ENCODE measurements at places on chromosomes 7 and 10.

- DNase-seq, result no peak
Measured at GRCh38 chr10:47037654-47038425, 126.6 kb downstream of the PTPN20 start.

DNA sequence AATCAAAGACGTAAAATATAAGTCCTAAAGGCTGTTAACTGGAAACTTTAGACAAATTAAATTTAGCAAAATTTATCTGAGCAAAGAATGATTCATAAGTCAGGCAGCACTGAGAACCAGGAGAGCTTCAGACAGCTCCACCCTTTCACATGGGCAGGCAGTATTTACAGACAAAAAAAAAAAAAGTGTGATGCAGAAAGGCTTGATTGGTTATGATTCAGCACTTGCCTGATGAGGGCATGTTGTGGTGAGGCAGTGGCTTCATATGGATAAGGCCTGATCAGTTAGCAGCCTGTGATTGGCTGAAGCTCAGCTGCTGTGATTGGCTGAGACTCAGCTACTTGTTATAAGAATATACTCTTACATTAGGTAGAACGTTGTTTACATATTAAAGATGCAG, 495.4 kb upstream of the POM121L12 start:
- no peak for DNase-seq

DNA sequence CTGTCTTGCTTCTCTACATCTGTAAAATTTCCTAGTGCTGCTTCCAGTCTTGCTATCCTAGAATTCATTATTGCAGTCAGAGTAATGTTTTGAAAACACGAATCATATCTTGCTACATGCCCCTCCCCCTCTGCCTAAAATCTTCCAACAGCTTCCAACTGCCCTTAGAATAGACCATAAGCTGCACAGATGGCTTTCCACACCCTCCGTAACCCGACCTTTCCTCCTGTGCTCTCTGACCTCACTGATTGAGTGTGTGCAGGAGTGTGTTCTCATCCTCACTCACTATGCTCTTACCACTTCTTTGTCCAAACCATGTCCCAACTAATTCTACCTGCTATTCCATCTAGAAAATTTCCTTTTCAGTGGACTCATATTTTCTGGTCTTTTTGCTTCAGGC, 121.2 kb upstream of the ANKRD1 start:
- no peak for DNase-seq

DNA sequence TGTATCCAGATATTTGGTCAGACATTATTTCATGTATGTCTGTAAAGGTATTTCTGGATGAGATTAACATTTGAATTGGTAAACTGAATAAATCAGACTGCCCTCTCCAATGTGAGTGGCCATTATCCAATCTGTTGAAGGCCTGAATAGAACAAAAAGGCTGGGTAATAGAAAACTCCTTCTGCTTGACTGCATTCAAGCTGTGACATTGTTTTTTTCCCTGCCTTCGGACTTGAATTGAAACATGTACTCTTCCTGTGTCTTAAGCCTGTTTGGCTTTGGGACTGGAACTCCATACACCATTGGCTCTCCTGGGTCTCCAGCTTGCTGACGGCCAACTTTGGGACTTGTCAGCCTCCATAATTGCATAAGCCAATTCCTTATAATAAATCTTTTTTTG, 36.0 kb upstream of the ARHGAP21 start:
- DNase-seq, result no peak

- DNase-seq, result no peak
Measured at GRCh38 chr10:61316676-61317265, 136.4 kb downstream of the TMEM26 start.

GRCh38 chr7:4753598-4754432, 21.6 kb upstream of the AP5Z1 start:
- peak; percentile 35 for DNase-seq

DNA sequence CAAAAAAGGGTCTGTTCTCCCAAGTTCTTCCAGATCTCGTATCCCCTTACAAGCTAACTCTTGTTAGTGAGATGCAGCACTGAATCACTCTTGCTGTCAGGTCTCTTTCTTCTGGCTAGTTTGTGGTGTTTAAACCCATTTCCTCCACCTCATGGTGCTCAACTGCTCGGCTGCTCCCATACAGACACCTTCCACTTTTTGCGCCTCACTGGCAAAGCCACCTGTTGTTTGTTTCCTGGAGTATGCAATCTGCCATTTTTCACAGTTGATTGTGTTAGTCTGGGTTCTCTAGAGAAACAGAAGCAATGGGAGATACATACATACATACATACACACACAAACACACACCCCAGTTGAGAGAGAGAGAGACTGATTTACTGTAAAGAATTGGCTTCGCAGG, 124.4 kb upstream of the SP8 start:
- no peak for DNase-seq

- DNase-seq, result no peak
Measured at GRCh38 chr10:61606959-61607907, 55.5 kb upstream of the CABCOCO1 start.

- no peak for DNase-seq
Measured at GRCh38 chr10:105159268-105159667, 518.2 kb downstream of the SORCS3 start.

DNA sequence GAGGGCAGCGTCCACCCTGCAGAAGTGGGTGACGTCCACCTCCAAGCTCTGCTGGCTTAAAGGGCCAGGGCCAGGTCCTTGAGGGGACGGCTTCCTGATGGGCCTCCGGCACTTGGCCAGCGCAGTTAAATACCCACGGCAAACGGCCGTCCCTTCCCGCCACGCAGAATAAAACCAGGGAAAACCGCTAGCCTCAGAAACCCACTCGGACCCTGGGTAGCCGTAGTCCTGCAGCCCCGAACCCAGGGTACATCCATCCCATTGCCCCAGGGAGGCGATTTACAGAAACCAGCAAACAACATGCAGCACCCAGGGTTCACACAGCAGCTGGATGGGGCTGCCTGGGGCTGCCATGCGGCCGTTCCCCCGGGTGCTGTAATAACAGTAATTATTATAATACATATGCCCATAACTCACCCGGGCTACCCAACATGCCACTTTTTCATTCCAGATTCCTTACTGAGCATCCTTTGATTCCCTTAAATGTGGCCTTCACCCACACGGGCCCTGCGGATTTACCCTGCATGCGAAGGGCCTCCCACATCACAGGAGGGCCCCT, 81.5 kb upstream of the PDGFA start:
- no peak for DNase-seq

- DNase-seq, result peak; percentile 62
Measured at GRCh38 chr7:29921404-29922010, 68.1 kb downstream of the SCRN1 start.

- no peak for DNase-seq
Measured at GRCh38 chr7:12713625-12714378, 26.4 kb downstream of the ARL4A start.

DNA sequence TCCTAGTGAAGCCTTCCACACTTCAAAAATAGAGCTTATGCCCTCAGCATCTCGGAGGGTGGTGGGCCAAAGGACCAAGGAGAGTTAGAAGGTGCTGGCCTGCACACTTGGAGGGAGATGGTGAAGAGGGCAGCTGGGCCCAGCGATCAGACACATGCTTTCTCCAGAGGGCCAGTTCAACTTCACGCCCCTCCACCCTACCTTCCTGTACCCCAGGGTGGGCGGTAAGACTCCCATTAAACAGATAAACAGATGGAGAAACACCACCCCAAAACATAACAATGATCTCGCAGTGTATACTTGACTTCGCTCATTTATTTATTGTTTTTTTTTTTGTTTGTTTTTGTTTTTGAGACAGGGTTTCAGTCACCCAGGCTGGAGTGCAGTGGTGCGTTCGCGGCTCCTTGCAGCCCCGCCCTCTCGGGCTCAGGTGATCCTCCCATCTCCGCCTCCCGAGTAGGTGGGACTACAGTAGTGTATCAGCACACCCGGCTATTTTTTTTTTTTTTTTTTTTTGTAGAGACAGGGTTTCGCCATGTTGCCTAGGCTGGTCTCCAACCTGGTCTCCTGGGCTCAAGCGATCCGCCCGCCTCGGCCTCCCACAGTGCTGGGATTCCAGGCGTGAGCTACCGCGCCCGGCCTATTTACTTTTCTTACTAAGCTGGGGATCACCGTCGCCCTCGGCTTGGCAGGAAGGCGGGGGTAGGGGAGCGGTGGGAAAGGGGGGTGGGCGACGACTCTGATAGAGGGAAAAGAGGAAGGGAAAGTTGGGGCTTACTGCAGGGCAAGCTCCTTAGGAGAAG, 1.8 kb downstream of the C10orf95 start:
- peak; percentile 37 for DNase-seq

DNA sequence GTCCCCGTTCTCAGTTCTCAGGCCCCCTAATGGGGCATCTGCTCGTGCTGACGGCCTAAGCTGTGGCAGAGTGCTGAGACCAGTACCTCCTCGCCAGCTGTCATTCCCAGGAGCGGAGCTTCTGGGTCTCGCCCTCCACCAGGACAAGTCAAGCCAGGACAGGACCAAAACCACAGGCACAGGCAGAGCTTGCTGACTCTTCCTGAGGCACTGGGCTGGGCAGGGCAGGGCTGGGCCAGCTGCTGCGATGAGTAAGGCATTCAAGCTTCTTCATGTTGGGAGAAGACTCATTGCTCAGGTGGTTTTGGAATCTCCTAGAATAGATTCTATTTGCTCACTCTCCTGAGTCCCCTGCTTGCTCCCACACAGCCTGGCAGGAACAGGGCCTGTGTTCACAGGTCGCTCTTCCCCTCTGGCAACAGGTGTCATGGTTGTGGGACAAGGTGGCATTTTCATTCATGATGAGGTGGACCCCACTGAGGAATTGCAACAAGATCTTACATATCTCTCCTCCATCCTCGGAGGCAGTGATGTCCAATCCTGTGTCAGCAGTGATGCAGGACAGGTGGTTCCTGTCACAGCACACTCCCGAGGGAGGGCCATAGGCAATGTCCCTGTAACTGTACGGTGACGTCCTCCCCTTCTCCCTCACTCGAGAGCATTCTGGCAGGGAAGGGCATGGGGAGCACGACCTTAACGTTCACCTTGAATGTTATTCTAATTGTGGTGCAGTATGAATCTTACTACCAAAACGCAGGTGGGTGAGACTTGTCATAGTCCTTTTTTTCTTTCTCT, 17.0 kb upstream of the SH3PXD2A start:
- no peak for DNase-seq

- no peak for DNase-seq
Measured at GRCh38 chr7:27535795-27536194, 126.9 kb downstream of the HIBADH start.

- no peak for DNase-seq
Measured at GRCh38 chr7:2076649-2077064, 156.1 kb downstream of the MAD1L1 start.

- DNase-seq, result peak; percentile 24
Measured at GRCh38 chr10:50577681-50578350, 45.9 kb downstream of the SGMS1 start.

GRCh38 chr7:40546616-40547501, 412.1 kb downstream of the SUGCT start:
- peak; percentile 9 for DNase-seq

DNA sequence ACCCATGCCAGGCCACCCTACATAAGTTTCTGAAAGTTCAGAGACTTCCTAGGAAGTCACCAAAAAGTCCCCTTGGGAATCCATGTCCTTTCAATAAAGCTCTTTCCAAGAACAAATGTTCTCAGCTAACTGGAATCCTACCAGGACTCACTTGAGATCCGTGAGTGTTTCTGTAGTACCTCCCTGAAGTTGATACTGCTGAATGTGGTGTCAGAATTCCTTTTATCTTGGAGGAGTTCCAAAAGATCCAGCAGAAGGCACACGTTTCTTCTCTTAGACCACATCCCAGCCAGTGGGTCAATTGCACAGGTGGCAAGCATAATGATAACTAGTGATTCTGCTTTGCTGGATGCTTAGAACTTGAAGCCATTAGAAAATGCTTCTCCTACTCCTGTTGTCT, 689.7 kb upstream of the IGFBP3 start:
- DNase-seq, result no peak

DNA sequence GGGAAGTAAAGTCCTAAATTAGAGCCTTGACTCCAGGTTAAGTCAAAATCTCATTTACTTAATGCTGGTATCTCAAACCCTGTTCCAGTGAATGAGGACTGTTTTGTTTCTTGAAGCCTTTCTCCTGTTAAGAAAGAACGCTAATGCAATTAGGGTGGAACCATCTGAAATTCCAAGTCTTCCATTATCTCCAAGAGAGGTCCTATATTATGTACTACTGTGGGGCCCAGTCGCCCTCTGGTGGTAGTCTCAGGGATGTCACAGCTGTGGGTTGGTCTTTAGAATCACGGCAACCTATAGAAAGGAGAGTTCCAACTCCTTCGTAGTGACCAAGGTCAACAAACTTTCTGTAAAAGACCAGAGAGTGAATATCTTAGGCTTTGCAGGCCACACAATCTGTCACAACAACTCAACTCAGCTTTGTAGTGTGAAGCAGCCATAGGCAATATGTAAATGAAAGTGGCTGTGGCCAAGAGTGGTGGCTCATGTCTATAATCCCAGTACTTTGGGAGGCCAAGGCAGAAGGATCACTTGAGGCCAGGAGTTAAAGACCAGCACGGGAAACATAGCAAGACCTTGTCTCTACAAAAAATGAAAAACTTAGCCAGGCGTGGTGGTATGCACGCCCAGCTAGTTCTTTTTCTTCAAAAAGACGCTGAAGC, 9.3 kb downstream of the RPP38 start:
- peak; percentile 65 for DNase-seq

GRCh38 chr10:89395141-89395540, 2.7 kb downstream of the IFIT1 start:
- DNase-seq, result no peak

DNA sequence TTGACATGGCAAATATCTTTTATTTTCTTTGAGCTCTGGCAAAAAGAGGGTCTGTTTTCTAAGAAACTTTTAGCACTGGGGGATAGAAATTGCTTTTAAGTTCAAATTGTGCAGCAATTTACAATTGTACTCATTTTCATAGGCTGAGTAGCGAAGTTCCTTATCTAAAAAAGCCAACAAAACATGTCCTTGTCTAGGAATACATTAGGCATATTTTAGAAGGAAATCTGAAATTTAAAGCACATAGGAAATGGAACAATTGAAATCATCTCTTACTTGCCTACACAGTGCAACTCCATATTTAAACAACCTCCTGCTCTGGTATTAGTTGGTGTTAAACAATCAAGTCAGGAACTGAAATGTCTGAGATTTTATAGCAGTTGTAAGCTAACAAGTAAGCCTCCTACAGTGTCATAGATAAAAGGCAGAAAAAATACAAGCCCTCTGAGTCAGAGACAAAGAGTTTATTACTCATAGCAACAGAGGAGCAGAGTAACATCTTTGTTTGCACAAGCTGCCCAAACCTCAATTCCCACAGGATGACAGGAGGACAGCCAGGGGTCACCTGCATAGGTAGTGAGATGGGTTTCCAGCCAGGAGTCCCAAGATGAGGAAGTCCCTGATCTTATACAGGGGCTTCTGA, 280.2 kb upstream of the HGF start:
- DNase-seq, result peak; percentile 89

DNA sequence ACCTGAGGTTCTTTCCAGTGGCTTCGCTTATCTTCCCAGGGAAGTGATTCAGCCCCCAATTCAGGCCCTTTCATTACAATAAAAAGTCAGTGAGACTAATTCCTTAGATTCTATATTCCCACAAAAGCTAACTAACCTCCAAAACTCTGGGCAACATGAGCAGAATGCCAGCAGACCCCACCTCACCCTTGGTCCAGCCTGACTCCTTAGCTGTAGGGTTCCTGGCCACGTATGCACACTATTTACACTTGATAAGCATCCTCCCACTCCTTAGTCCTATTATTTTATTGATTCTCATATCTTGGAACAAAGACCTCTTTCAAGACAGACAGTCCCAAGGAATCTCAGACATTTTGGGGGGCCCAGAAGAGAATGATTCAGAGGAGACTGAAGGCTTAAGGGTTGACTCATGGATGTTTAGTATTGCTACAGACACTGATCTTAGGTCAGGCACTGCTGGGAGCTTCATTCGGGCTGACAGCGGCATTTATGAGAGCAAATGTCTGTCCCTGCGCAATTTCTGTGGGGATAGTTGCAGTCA, 162.6 kb upstream of the GDF10 start:
- peak; percentile 93 for DNase-seq
